ENCODE measurements at places on chromosomes 16 and 17.

- DNase-seq: peak; percentile 67
Observed at GRCh38 chr16:30929167-30929566, 5.8 kb downstream of the FBXL19 start.

GRCh38 chr17:72726936-72727335 is 365.6 kb downstream of the SLC39A11 start:
- peak; percentile 60 for DNase-seq

- peak; percentile 55 for DNase-seq
Observed at GRCh38 chr17:82153745-82154375, 55.8 kb upstream of the FASN start.

- DNase-seq: no peak
Observed at GRCh38 chr16:72657791-72658190, 390.1 kb downstream of the ZFHX3 start.

DNA sequence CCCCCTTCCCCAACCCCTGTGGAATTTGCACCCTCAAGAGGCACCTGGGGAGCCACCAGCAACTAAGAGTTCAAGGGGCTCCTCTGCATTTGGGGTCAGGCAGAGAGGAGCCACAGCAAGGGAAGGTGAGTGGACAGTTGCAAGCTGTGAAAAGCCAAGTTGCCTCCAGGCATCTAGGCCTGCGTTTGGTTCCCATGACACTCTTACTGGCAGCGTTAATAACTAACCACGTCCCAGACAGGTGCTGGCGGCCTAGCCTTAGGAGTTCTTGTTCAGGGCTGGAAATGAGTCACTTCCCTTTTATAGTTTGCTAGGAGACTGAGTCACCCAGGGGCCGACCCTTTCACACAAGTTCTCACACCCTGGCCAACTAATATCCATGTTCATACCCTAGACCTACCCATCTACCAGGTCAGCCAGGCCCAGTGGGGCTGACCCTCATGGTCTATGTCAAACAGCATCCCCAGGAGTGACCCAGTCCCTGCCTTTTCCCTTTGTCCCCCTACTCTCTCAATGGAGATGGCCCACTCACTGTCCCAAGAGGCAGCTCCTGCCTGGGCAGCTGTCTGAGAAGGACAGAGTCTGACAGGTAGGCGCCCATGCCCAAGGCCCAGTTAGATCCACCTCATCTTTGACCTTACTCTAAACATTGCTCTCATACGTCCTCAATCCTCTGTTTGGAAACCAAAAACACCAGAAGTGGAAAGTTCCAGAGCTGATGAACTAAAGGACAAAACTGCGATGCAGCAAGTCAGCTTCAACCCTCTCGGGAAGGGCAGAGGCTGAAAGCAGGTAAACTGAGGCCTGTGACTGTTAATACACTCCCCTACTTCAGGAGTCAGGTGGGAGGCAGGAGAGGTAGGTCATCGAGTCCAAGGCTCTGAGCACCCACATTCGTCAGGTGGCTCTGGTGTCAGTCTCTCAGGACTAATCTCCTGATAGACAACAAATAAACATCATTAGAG is 300.6 kb downstream of the SOX9 start:
- peak; percentile 99 for DNase-seq

- no peak for DNase-seq
Observed at GRCh38 chr17:62566996-62567578, 60.4 kb upstream of the MRC2 start.

- DNase-seq: no peak
Observed at GRCh38 chr16:15981382-15981781, 32.0 kb downstream of the ABCC1 start.

GRCh38 chr17:57135789-57136291 is 50.8 kb downstream of the AKAP1 start:
- DNase-seq: no peak

DNA sequence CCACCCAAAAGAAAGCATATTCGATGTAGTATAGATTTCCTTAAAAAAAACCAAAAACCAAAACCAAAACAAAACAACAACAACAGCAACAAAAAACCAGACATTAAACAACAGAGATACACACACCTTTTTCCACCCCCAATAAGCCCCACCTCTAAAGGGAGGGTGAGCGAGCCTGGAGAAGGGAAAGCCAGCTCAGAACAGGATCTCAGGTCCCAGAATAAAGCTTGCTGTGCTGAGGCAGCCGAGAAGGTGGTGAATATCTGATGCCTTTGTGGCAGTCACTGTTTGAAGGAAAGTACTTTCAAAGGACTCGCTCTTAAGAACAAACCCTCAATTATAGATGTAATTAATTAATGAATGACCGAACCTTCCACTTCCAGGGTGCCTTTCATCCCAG is 470 bp downstream of the KRT23 start:
- no peak for DNase-seq

- DNase-seq: no peak
Observed at GRCh38 chr17:70859829-70860228, 690.5 kb downstream of the KCNJ2 start.

- DNase-seq: no peak
Observed at GRCh38 chr17:82327757-82328140, 5.8 kb downstream of the SECTM1 start.

DNA sequence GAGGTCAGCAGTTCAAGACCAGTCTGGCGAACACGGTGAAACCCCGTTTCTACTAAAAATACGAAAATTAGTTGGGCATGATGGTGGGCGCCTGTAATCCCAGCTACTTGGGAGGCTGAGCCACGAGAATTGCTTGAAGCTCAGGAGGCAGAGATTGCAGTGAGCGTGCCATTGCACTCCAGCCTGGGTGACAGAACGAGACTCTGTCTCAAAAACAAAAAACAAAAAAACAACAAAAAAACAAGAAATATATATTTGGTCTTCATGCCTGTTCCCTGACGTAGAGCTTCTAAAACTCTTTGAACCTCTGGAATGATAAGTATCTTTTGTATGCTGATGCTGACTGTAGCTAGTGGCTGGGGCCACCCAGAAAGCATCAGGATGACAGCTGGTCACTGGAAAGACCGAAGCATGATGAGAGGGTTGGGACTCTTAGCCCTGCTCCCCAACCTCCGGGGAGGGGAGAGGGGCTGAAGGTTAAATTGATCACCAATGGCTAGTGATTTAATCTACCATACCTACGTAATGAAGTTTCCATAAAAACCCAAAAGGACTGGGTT is 54.8 kb downstream of the TEX14 start:
- DNase-seq: no peak

DNA sequence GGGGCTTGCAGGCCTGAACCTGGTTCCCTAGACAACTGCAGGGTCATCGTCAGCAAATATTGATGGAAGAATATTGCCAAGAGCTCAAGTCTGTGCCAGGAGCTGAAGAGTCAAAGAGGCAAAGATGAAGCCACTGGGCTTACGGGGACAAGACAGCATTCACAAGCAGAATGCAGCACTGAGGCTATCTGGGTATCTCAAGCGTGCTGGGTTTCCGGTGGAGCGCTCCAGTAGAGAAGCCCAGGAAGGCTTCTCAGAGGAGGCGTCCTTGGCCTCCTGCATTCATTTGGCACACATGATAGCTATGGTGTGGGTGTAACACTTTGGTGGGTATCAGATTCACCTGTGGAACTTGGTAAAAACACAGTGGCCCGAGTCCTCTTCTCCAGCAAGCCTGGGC is 2.9 kb downstream of the FADS6 start:
- no peak for DNase-seq

- no peak for DNase-seq
Observed at GRCh38 chr17:49979748-49980479, 10.9 kb downstream of the DLX4 start.

- no peak for DNase-seq
Observed at GRCh38 chr16:87791295-87792204, 25.8 kb upstream of the KLHDC4 start.

- no peak for DNase-seq
Observed at GRCh38 chr16:1981398-1981836, at the start of gene NOXO1. TSS of gene NOXO1 (minus strand) at chr16:1981469. CDS start at chr16:1981179, 290 bp downstream.

DNA sequence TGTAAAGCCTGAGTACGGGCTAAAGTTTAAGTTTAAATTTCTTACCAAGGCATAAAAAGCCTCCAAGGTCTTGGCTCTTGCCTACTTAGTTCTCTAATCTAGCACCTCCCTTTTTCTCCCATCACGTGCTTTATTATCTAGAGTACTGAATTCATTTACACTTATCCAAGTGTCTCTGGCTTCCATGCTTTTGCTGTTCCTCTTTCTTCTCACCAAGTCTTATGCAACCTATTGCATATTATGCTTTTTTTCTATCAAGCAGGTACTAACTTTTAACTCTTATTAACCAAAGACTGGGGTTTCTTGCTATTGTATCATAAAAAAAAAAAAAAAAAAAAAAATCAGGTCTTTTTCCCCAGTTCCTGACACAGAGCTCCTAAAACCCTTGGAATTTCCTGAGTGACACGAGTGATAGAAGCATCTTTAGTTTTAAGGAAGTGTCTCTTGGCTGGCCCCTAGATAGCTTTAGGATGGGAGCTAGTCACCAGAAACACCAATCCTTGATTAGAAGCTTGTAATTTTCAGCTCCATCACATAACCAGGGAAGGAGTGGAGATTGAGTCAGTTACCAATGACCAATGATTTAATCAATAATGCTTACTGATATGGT is 44.9 kb downstream of the SSH2 start:
- no peak for DNase-seq
